ENCODE measurements at places on chromosomes 7 and 10. TPM values are rescaled to one million over a fixed set of nuclear protein-coding genes. Genes with fewer than 3 reads are reported as not detected.

Gene THSD7A
- total RNA-seq: 0.30 TPM

Gene PNLIPRP2
- total RNA-seq: not detected

Gene PRSS1
- total RNA-seq: not detected

Gene DCLRE1C
- 8.2 TPM for total RNA-seq

Gene OR6V1
- total RNA-seq: not detected

Gene GIMAP7
- total RNA-seq: not detected

Gene ITPRID1
- total RNA-seq: not detected

Gene HOXA5
- total RNA-seq: 2.7 TPM

Gene RNF32
- 0.69 TPM for total RNA-seq

Gene GBX1
- total RNA-seq: not detected

Gene NRBF2
- total RNA-seq: 50.8 TPM

Gene ECHS1
- total RNA-seq: 62.9 TPM

Gene PDZD7
- total RNA-seq: 1.5 TPM

Gene ERVW-1
- total RNA-seq: not detected

Gene PCGF5
- total RNA-seq: 17.5 TPM

Gene SCART1
- 2.7 TPM for total RNA-seq

Gene ASZ1
- not detected for total RNA-seq

Gene SYCE1
- total RNA-seq: not detected

Gene CALY
- 0.30 TPM for total RNA-seq

Gene ETV1
- total RNA-seq: 6.8 TPM

Gene GPR26
- not detected for total RNA-seq

Gene DRGX
- total RNA-seq: not detected

Gene NKX1-2
- not detected for total RNA-seq

Gene MORN4
- total RNA-seq: 4.8 TPM

Gene GRID2IP
- not detected for total RNA-seq

Gene CABCOCO1
- total RNA-seq: 0.18 TPM

Gene DDC
- total RNA-seq: not detected

Gene FAM25C
- total RNA-seq: not detected

Gene DHTKD1
- 25.3 TPM for total RNA-seq

Gene GBF1
- 71.9 TPM for total RNA-seq

Gene MYPN
- total RNA-seq: under 0.01 TPM

Gene GTPBP10
- total RNA-seq: 16.9 TPM

Gene UPK3BL1
- 11.1 TPM for total RNA-seq

Gene OR6B1
- total RNA-seq: not detected

Gene ASB15
- total RNA-seq: not detected

Gene ZNF736
- 10.5 TPM for total RNA-seq

Gene GARIN1A
- 1.5 TPM for total RNA-seq

Gene ANXA8L1
- 2.9 TPM for total RNA-seq

Gene LIMK1
- 148 TPM for total RNA-seq

Gene TMEM176A
- total RNA-seq: not detected

Gene WNT2
- total RNA-seq: 0.97 TPM

Gene SOSTDC1
- 0.05 TPM for total RNA-seq

Gene EGFR
- 60.3 TPM for total RNA-seq

Gene CPN1
- total RNA-seq: not detected

Gene ACTR3C
- total RNA-seq: 1.2 TPM

Gene ADARB2
- total RNA-seq: not detected

Gene PLXDC2
- 19.0 TPM for total RNA-seq

Gene ACHE
- total RNA-seq: 0.30 TPM

Gene ABCF2
- 71.6 TPM for total RNA-seq

Gene LAMB4
- total RNA-seq: 0.05 TPM

Gene OPALIN
- total RNA-seq: not detected

Gene NUPR2
- total RNA-seq: not detected

Gene AOC1
- not detected for total RNA-seq

Gene ANKRD61
- not detected for total RNA-seq

Gene CALML3
- total RNA-seq: not detected

Gene BTBD16
- not detected for total RNA-seq

Gene VTI1A
- total RNA-seq: 33.9 TPM

Gene PAX4
- not detected for total RNA-seq
